ENCODE measurements at places on chromosomes 13 and 19.
A peak's percentile ranks its signal among the peaks of the same experiment; 100 is the strongest.

GRCh38 chr19:10074153-10074552 lies 12.0 kb upstream of the SHFL start:
- no peak for DNase-seq

- peak; percentile 42 for DNase-seq
Measured at GRCh38 chr19:46984077-46985010, 35.3 kb upstream of the NPAS1 start.

GRCh38 chr19:32363632-32364031 lies 18.2 kb downstream of the ZNF507 start:
- no peak for DNase-seq

- DNase-seq, result no peak
Measured at GRCh38 chr19:51457351-51458013, 772 bp downstream of the SIGLEC8 start.

- no peak for DNase-seq
Measured at GRCh38 chr19:44777715-44778347, at the start of gene CBLC. Gene CBLC (plus strand): TSS chr19:44777890. CDS start chr19:44777932, 42 bp downstream.

DNA sequence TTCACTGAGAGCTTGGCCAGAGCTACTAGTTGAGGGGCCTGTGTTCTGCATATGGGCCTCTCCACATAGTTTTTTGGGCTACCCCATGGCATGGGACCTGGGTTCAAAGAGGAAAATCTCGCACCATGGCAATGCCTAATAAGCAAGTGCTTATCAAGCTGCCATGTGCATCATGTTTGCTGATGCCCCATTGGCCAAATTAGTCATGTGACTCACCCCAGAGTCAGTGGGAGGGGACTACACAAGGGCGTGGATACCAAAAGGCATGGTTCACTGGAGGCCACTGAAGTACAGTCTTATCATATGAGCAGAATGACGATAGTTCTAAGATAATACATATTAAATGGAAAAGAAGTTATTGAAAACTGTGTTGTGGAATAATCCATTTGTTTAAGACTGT lies 214.8 kb downstream of the LMO7 start:
- DNase-seq, result no peak

- no peak for DNase-seq
Measured at GRCh38 chr13:61316647-61317046, 99.0 kb downstream of the PCDH20 start.

GRCh38 chr19:15101479-15102082 lies 5.6 kb upstream of the SYDE1 start:
- no peak for DNase-seq

- DNase-seq, result no peak
Measured at GRCh38 chr13:114073881-114074612, 58.4 kb downstream of the RASA3 start.

- no peak for DNase-seq
Measured at GRCh38 chr13:45046445-45046844, 57.1 kb downstream of the GPALPP1 start.

DNA sequence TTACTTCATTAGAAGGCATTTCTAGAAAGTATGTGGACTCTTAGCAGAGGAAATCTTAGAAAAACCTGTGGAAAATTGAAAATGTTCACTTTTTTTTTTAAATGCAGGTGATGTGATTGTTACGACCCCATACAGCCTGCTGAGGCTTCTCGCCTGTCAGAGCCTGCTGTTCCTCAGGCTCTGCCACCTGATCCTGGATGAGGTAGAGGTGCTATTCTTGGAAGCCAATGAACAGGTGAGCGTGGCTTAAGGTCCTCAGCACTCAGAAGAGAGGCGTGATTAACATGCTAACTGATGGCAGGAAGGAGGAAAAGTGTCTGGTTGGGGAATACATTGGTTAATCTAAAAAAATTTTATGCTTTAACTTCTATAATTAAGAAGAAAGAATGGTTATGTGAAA lies 71.4 kb downstream of the SLC7A9 start:
- DNase-seq, result no peak

DNA sequence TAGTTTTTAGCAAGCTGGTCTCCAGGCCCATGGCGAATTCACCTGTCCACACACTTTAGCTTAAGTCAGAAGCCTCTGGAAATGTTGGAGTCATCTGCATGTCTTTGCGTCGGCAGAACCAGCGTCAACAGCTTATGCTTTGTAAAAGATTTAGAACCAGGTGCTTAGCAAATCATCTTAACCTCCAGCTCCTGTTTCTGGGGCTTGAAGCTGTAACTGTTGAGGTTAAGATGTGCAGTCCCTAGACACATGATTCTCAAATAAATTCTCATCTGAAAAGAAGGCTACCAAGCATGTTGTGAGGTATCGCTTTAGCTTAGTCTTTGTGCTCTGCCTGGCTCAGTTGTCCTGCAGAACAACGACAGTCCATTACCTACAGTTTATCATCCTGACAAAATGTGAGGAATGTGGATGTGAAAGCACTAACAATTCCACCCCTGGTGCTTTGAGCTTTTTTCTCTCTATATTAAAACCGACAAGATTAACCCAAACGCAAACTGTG lies 4.4 kb downstream of the EFNB2 start:
- DNase-seq, result no peak

DNA sequence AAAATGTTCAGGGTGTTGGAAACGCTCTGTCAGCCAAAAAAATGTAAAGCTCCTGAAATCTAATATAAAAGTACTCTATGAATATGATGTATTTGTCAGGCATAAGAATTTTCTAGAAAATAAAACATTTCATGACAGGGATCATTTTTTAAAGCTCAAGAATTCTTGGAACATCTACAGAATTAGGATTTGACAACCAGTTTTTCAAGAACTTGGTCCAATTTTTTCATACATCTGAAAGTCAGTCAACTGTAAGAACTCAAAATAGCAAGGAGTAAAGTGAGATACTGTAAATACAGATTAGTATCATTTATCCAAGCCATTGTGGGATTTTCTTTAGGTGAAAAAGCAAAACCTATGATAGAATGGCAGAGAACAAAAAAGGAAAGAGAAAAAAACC lies 41.6 kb upstream of the CLDN10 start:
- DNase-seq, result no peak

DNA sequence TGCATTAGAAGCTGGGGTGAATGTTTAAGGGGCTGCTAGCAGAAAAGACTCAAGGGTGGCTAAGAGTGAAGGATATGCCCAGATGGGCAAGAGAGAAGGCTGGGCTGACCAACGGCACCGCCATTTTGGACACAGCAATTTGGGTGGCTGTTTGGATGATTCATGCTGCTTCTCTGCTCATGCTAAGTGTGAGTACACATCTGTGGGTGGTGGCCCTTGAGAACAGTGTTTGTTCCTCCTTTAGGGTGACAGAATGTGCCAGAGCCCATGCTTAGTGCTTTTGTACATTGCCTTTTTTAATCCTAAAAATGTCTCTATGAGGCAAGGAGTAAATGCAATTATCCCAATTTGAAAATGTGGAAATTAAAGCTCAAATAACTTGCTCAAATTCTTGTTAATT lies 9.8 kb downstream of the CBY2 start:
- DNase-seq, result no peak

DNA sequence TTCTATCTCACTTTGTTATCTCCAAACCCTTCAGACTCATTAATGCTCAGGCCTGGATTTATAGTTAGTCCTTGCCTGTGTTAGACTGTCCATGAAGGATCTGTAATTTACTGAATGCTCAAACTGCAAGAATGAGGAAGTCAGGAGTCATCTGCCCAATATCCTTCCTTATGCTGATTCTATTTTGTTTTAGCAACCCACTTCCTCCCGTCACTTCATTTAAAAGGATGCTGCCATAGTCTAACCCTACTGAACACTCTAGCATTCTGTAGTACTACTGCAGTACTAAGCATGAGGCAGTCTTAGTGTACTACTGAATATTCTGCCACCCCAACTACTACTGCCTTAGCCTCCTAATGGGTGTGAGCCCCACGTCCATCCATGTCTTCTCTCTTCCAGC lies 1.5 kb downstream of the FCAR start:
- DNase-seq, result no peak

GRCh38 chr13:84744203-84744602 lies 861.9 kb upstream of the SLITRK1 start:
- DNase-seq, result no peak
